ENCODE measurements at places on chromosomes 4 and X.
A peak's percentile ranks its signal among the peaks of the same experiment; 100 is the strongest.

GRCh38 chr4:56941403-56941802 lies 33.7 kb downstream of the REST start:
- DNase-seq, result no peak

DNA sequence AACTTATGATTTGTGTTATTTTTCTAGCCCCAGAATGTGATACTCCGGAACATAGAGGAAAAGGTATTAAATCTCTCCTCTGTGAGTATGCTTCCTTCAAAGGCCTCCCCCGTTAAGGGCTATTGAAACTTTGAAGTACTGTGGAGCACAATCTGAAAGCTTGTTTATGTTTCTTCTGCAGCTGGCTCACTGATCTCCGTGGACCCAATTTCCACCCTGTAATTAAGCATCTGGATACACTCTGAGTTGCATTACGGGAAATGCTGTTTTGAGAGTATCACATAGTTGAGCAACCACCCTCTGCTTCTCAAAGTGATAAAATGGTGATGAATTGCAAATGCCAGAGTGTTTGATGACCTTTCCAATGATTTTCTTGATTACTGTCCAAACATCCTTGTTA lies 296.8 kb upstream of the PABPC5 start:
- no peak for DNase-seq

GRCh38 chr4:158814636-158815330 lies 46.0 kb downstream of the FNIP2 start:
- no peak for DNase-seq

DNA sequence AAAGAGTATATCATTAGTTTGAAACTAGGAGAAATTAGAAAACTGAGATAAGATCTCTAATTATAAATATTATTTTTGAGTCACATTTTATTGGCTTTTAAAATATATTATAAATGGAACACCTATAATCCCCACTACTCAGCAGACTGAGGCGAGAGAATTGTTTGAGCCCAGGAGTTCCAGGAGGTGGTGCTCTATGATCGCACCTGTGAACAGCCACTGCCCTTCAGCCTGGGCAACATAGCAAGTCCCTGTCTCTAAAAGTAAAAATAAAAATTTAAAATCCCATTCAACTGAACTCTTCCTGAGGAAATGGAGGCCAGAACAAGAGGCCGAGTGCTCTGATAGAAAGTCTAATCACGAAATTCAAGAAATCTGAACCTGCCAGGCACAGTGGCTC lies 6.3 kb upstream of the C4orf36 start:
- no peak for DNase-seq

- DNase-seq, result no peak
Measured at GRCh38 chr4:99574530-99575324, at the start of gene MTTP. Gene MTTP (plus strand): TSS chr4:99574824. CDS start chr4:99574910, 86 bp downstream.

DNA sequence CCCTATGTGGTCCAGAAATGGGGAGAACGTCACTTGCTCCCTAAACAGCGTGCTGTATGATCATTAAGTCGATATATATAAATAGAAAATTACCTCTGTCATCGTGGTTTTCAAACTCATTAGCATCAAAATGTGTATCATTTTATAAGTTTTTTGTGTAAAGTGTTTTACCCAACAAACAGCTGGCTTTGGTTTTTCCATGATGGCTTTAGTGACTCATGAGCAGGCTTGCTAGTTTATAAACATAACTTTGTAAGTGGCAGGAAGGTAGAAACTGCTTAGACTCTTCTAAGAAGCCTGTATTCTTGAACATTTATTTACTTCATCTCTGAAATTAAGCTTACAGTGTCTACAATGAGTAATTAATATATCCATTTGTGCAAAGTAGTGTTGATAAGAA lies 108.4 kb upstream of the DIPK2B start:
- DNase-seq, result no peak

DNA sequence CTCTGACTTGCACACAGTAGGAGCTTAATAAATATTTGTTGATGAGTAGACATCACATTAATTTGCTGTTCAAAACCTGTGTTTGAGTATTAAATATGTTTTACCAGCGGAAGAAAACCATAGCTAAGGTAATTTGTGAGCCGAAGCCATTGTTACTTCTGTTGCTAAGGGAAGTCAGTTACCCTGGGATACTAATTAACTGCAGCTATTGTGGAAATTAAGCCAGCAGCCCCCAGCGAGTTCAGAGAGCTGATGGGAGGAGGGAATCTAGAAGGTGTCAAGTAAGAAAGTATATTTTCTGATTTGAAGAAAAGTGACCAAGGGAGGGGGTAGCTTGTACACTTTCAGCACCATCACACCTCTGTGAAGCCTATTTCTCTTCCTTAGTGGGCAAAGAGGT lies 76.7 kb upstream of the IGSF1 start:
- DNase-seq, result no peak

GRCh38 chr4:78601013-78601412 lies 49.4 kb downstream of the ANXA3 start:
- DNase-seq, result no peak

DNA sequence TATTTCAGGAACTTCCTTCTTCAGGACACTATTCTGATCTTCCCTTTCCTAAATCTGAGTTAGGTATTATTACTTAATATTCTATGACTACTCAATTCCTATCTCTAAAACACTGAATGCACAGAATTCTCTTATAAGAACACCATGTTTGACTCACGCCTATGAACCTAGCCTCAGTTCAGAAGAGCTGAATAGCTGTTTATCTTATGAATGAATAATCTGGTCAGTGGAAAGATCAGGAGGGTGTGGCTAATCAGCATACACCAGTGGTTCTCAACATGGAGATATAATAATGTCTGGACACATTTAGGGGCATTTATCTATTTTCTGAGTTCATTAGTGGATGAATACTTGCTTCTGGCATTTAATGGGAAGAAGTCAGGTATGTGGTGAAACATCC lies 24.2 kb downstream of the EPHA5 start:
- DNase-seq, result no peak

- no peak for DNase-seq
Measured at GRCh38 chrX:65017451-65017850, 41.2 kb upstream of the ZC4H2 start.

- no peak for DNase-seq
Measured at GRCh38 chr4:174789657-174790056, 39.4 kb downstream of the GLRA3 start.

DNA sequence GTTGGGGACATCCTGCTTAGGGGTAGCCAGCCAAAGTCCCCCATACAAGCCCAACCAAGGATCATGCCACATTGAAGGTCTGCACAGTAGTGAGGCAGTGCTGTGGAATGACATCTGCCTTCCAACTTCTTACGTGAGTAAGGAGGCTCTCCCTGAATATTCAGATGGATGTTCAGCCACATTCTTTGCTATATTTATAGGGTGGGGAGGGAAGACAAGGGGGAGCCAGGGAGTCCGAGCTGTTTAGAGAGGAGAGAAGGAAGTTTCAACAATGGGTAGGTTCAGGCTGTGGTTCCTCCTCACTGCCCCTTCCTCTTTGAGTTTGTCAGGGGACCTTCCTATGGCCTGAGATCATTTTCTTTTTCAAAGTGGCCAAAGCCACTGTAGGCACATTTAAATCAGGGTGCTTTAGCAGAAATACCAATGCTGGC lies 29.8 kb downstream of the MSN start:
- peak; percentile 32 for DNase-seq

- DNase-seq, result no peak
Measured at GRCh38 chrX:134580907-134581306, 77.4 kb downstream of the PLAC1 start.

GRCh38 chrX:6041630-6042029 lies 187.0 kb downstream of the NLGN4X start:
- no peak for DNase-seq

GRCh38 chr4:84235126-84235944 lies 263.8 kb downstream of the NKX6-1 start:
- no peak for DNase-seq

- no peak for DNase-seq
Measured at GRCh38 chrX:22634083-22634482, 361.4 kb downstream of the CBLL2 start.

DNA sequence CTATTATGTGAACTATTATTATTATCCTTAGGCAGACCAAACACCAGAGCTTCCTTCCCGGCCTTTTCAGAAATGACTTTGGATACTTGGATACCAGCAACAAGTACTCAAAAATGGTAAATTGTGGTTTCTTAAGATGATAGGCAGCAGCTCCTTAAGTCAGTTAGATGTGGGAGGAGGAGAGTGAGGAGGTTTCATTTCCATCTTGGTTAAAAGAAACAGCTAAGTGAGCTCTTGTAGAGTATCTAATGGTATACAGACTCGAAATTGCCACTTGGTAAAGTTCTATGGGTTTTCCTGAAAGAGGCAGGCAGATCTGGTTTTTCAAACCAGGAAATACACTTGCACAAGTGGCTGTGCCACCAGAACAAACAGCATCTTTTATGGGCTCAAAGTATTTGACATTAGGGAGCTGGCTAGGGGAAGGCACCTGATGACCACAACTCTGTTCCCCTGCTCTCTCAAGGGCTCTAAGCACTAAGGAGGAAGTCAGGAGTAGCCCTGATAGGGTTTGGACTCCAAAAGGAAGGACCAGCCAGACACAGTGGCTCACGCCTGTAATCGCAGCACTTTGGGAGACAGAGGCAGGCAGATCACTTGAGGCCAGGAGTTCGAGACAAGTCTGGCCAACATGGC lies 130.9 kb downstream of the TMEM164 start:
- no peak for DNase-seq

GRCh38 chr4:8227201-8227770 lies 28.2 kb downstream of the SH3TC1 start:
- no peak for DNase-seq

DNA sequence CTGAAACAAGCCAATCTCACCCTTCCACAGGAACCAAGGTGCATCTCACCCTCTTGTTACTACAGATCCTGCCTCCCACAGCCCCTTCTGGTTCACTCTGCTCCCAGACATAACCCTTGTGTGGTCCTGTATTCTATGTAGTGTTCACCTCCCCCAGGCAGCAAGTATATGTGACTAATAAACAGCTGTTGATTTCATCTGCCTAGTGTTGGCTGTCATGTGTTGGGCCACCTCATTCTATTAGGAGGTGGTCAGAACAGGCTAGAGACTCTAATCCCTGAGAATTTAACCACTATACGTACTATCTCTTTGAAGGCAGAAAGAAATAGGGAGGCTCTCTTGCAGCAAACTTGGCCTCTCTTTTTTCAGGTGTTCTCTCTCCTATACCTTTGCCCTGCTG lies 134.3 kb upstream of the RPL34 start:
- no peak for DNase-seq

GRCh38 chrX:68419975-68420374 lies 13.3 kb downstream of the OPHN1 start:
- no peak for DNase-seq

GRCh38 chr4:39528061-39528465 lies 824 bp upstream of the UGDH start:
- DNase-seq, result no peak

GRCh38 chr4:109966891-109967481 lies 54.3 kb downstream of the EGF start:
- DNase-seq, result no peak

- peak; percentile 68 for DNase-seq
Measured at GRCh38 chrX:46573331-46573891, at the start of gene CHST7. Gene CHST7 (plus strand): TSS chrX:46573765. CDS start chrX:46573932, 167 bp downstream.

DNA sequence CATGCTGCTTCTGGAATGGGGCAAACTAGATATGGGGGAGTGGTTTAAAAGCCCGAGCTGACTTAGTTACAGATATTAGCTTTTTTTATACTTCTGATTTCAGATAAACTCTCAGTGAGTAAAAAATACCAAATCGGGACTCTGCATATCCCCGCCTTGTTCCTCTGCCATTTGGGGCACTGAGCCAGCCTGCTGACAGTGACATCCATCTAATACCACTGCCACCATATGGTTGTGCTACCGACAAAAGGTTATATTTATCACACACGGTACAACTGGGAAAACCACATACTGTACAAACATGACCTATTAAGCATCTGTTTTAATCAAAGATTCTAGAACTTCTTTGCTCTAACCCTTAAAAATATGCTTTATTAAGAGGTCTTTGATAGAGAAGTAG lies 78.7 kb downstream of the GALNT7 start:
- no peak for DNase-seq

- DNase-seq, result no peak
Measured at GRCh38 chrX:125236955-125237354, 82.7 kb upstream of the TEX13C start.

DNA sequence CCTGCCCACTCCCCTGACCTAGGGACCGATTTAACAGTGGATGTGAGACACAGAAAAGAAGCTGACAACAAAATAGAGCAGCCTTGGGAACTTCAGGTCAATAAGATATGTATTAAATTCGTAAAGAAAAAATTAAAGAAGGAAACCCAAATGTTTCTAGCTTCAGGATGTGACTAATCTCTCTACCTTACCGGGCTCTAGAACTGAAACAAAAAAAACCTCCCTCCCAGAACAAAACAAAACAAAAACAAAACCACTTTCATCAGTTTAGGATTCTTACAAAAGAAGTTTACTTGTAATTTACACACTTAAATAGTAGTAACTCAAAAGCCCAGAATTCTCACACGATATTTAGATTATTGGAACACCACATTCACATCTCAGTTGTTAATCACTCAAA lies 185.8 kb upstream of the RPS6KA3 start:
- DNase-seq, result no peak

- DNase-seq, result no peak
Measured at GRCh38 chr4:40946652-40947051, 196.9 kb downstream of the NSUN7 start.

- no peak for DNase-seq
Measured at GRCh38 chrX:107507093-107507743, 57.8 kb downstream of the FRMPD3 start.

DNA sequence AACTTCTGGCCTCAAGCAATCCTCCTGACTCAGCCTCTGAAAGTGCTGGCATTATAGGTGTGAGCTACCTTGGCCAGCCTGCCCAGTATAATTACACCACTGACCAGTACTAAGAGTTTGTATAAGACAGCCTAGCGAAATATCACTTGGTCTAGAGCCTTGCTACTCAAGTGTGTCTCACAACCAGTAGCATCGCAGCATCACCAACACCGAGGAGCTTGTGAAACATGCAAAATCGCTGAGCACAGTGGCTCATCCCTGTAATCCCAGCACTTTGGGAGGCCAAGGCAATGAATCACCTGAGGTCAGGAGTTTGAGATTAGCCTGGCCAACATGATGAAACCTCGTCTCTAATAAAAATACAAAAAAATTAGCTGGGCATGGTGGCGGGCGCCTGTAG lies 102.0 kb upstream of the GATB start:
- DNase-seq, result no peak
